ENCODE measurements at places on chromosomes 11 and 22.

- no peak for DNase-seq
Measured at GRCh38 chr11:66628061-66628603, 10.4 kb upstream of the RBM4 start.

GRCh38 chr22:32475468-32476010, 928 bp downstream of the FBXO7 start:
- DNase-seq = no peak

DNA sequence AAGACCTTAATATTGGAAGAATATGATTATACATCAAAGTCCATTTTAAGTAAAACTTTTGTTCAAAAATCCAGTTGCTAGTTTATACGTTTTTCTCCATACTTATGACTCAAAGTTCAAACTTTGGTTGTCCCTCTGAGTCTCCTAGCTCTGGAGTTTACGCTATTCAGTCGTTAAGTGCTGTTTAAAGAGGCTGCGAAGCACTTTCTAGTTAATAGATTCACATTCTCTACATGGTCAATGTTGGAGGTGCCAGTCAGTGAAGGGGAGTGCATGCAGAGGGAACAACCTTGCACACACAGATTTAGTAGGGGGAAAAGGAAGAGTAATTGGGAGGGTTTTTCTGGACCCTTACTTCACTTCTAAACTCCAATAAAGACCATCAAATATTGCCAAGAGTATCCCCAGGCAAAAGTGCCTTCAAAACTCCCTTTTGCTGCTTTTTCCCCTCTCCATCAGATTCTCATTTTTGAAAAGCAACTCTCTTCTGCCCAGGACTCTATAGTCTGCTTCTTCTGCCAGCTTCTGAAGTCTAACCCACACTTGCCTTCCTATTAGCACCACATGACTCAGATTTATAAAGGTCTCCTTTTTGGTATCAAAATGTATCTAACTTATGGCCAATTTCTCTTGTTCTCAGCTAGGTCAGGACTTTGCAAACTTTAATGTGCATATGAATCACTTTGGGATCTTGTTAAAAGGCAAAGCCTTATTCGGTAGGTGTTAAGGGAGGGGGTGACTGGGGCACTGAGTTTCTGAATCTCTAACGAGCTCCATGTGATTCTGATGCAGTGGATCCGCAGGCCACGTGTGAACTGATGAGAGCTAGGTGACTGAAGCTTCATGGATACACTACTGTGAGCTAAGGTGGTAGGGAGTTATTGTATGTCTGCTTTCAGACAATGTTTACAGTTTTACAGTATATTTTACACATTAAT, 96.2 kb upstream of the MTMR2 start:
- DNase-seq = no peak

- no peak for DNase-seq
Measured at GRCh38 chr11:88536616-88537265, 199.2 kb upstream of the CTSC start.

- DNase-seq = no peak
Measured at GRCh38 chr22:42994276-42994916, 20.6 kb downstream of the PACSIN2 start.

DNA sequence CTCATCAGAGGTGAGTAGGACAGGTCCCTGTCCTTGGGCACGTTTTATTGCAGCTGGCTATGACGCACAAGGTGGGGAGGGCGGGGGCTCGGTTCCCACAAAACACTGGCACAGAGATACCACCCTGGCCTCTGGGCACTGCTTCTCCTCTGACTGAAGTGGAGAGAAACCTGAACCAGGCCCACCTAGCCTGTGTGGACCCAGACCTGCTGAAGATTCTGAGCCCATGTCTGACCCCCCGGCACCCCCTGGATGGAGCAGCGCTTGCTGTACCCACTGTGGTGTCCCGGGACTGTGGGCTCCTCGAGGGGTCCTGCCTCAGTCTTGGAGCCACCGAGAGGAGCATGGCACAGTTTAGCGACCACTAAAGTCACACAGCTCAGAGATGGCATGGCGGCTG, 72.6 kb downstream of the PARVB start:
- DNase-seq = no peak

- no peak for DNase-seq
Measured at GRCh38 chr22:25219948-25220442, 556 bp downstream of the CRYBB2 start.

- peak; percentile 46 for DNase-seq
Measured at GRCh38 chr11:110069158-110069737, 23.9 kb upstream of the ZC3H12C start.

DNA sequence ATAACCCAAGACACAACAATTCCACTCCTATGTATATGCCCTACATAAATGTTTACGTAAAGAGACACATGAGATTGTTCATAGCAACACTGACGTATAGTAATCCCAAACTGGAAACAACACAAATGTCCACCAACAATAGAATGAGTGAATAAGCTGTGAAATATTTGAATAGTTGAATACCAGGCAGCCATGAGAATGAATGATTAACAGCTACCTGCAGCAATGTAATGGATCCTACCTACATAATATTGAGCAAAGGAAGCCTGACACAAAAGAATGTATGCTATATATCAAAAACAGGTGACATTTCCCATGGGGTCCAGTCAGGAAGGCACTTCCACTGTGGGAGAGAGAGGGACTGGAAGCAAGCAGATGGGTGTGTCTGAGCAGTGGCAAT, 92.8 kb upstream of the LINC01488 start:
- DNase-seq = no peak

DNA sequence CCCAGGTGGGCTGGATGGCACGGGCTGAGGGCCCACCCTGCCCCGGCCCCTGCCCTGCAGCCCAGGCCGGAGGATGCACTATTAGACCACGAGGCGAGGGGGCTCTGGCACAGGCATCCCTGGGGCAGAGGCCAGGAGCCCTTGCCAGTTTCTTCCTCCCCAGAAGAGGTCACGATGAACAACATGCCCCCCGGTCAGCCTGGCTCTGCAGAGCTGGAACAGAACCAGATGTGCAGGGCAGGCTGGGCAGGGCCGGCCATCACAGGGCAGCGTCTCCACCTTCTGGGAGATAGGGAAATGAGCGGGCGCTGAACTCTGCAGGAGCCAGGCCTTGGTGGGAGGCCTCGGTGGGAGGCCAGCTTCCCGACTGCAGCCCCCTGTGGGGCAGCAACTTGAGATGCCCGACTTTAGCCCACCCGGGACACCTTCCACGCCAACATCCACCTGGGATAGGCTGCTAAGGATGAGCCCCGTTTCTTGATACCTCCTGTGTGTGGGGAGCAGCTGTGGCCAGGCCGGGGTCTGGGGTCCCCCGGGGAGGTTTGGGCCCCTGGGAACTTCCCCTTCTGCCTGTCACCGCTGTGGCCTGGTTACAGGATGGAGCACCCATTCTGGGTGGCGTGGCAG, 21.8 kb upstream of the GNB1L start:
- DNase-seq = no peak

DNA sequence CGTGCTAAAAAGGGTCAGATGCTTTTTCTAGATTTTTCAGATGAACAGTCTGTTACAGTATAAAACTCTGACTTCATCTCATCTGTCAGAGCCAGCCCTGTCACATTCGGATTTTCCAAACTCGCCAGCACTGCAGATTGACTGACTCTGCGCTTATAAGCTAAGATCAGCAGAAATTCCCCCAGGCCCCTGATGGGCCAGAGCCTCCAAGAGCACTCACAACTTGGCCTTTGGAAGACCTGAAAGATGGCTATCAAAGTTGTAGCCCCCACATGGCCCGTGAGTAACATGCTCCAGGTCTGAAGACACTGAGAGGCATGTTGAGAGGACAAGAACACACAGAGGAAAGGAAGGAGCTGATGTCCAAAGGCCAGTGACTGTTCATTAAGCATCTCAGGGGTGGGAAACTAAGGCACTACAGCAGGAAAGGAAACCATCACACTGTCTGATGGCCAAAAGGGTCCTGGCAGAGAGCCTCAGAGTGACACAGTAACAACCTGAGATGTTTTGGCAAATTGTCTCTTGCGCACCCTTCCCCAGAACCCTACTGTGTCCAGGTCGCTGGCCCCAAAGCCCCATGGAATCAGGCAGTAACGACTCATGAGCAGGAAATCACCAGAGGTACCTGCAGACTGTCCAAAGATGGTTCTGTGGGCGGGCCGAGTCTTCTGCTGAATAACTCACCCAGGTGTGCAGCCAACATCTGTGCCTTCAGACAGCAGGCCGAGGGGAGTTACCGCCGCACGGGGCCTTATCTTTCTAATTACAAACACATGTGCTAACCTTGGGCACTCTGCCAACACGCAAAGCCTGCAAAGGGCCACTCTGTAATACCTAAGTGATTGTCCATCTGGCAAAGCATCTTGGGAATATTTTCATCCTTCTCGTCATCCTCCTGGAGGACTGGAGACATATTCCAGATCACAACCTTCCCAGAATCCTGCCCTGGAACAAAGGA, 23.6 kb downstream of the HIRA start:
- no peak for DNase-seq

DNA sequence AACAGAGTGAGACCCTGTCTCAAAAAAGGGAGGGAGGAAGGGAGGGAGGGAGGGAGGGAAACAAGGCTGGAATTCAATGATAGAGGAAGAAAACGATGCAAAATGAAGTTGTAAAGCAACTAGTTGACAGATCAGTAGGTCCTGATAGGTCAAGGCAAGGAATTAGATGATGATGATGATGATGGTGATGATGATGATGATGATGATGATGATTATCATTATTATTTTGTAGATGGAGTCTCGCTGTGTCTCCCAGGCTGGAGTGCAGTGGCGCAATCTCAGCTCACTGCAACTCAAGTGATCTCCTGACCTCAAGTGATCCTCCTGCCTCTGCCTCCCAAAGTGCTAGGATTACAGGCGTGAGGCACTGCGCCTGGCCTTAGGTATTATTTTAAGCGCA, 11.3 kb upstream of the L3MBTL2 start:
- DNase-seq = no peak

DNA sequence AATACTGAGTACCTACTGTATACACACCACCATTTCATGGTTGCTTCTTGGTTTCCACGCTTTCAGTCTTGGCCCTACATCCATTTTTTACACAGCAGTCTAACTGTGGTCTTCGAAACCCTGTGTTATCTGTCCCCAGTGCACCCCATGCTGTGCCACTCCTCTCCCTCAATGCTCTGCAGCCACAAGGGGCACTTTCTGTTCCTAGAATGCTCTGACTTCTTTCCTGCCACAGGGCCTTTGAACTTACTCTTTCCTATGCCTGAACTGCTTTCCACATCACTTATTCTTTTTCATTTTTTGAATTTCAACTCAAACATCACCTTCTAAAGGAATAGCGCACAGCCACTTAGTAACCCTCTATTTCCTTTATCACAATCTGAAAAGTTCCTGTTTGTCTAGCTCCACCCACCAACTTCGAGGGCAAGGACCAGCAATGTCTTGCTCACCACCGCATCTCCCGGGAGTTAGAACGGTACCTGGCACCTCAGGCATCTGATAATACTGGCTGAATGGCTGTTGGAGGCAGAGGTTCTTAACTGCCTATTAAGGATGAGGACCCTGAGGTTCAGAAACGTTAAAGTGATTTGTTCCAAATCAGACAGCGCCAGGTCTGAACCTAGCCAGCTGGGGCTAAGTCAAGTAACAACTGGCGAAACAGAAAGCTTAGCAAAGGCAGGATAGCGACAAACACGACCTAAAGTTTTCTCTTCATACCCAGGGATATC, 568 bp downstream of the ALG8 start:
- DNase-seq = no peak

DNA sequence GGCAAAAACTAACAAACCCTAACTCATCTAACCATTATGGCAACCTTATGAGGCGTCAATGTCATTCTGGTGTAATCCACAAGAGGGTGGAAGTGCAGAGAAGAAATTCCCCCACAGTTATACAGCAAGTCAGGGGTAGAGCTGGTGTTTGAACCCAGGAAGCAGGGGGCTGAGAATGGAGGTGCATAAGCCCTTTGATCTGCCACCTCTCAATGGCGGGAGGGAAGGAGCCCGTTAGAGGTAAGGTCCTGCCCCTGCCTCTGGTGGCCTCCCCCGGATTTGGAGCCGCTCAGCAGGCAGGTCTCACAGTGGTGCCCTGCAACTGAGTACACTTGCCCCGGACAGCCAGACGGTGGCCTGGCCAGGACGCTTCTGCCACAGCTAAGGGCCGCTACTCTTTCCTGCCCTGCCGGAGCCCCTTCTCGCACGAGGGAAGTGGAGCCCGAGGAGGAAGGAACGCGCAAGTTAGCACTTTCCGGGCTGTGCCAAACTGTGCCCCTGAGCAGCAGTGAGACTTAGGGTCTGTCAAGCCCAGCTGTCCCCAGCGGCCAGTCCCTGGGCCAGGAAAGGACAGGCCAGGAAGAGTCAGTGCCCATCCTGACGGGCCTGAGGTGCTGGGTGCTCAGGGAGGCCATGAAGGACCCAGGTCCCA, 1.1 kb downstream of the FXYD2 start:
- DNase-seq = no peak

DNA sequence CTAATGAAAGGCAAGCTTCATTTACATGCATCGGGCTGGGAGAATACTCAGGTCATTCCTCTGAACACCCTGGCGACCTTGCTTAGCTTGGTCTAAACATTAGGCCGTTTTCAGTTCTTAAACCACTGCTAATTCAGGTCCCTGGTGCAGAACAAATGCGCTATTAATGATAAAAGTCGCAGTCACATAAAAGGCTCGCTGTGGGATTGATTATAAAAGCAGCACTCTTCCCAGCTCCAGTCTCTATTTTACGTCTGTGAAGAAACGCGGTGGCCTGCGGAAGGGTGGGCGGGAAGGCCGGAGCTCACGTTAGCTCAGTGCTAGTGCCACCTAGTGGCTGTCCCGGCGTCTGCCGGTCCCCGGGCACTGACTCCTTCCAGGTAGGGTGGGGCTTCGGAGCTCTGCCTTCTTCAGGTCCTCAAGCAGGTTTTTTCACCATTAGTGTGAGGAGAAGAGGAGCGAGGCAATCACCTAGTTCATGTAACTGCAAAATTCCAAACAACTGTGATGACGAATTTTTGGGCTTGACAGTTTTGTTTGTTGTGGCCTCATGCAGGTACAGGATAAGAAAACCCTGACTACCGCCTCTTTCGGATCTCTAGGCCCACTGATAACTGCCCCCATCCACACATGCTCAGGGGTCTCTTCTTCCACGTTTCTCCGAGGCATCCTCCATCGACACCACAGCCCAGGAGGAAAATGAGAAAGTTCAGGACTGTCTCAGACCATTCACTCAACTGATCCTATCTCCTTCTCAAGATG, 66.5 kb upstream of the CLMP start:
- peak; percentile 38 for DNase-seq

GRCh38 chr11:86523738-86524619, 148.4 kb downstream of the ME3 start:
- no peak for DNase-seq

- no peak for DNase-seq
Measured at GRCh38 chr22:21764038-21764804, 28.6 kb upstream of the YPEL1 start.
